ENCODE measurements at places on chromosomes 4 and X. TPM values are rescaled to one million over a fixed set of nuclear protein-coding genes. Genes with fewer than 3 reads are reported as not detected.

Gene IL1RAPL2
- not detected for total RNA-seq

DNA sequence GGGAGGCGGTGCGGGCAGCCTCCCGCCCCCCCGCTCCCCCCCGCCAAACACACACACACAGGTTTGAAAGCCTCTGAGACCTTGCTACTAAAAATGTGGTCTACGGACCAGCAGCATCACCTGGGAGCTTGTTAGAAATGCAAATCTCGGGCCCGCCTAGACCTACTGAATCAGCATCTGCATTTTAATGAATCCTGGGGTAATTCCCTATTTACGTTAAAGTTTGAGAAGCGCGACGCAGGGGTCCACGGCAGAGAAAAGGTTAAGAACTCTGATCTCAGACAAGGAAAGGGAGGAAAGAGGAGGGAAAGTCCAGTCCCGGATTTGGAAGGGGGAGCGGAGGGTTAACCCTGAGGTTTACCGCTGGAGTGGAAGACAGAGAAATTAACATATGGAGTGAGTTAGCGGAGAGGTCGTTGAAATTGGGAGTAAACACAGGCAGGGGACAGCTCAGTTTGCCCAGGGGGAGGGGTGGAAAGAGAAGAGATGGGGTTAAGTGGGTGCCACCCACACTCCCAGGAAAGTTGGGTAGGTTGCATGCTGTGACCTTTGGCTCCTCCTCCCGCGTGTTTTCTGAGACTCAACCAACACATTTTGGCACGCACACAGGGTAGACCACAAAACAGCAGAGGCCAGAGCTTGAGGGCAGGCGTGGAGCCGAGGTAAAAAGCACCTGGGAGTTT is 483.6 kb downstream of the BCOR start:
- no peak overlapping the region for H3K27ac ChIP-seq
- H3K27me3 ChIP-seq, result peaks cover 15% of the 10 kb centered on the region
- H3K36me3 ChIP-seq, result no peaks in the 10 kb centered on the region
- peak overlapping the region; percentile 54 for H3K4me3 ChIP-seq
- H3K4me1 ChIP-seq, result no peaks in the 10 kb centered on the region

DNA sequence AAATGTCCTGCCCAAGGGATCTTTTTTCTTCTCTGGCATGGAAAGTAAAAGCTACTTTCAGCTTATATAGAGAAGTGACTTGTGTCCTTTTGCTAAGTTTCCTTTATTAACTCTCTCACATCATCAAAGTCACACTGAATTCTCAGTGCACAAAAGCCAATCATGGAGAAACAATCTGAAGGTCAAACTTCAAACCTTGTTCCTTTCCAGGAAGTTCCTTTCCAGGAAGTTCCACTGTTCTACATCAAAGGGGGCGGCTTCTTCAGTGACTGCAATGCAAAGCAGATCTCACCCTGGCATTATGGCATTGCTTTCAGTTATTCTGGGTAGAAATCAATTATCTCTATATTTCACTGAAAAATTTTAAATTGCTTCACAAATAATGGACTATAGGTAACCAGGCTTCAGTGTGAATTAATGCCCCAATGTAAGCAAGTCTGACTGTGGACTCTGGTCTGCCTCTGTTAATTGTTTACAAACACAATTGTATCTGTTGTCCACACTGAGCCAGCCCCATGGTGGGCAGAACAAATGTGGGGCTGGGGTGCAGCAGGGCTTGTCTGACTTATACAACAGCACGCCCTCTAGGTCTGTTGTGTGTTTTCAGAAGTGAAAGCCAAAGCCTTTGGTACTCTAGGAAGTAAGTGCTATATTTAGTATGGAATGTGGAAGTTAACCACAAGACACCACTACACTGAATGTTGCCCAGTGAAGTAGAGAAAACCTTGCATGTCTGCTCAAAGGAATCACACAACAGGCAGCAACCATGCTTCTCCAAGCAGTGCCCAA is 98.8 kb downstream of the CDS1 start:
- no peaks in the 10 kb centered on the region for H3K27me3 ChIP-seq
- no peak for DNase-seq
- H3K4me1 ChIP-seq, result peaks cover 10% of the 10 kb centered on the region
- H3K27ac ChIP-seq, result no peak overlapping the region

Gene FAAH2
- not detected for total RNA-seq

Gene HERC3
- total RNA-seq, result 35.8 TPM

Gene CABS1
- total RNA-seq, result not detected

- no peak overlapping the region for H3K4me3 ChIP-seq
- no peaks in the 10 kb centered on the region for H3K4me1 ChIP-seq
- no peaks in the 10 kb centered on the region for H3K36me3 ChIP-seq
- no peaks in the 10 kb centered on the region for H3K27me3 ChIP-seq
These were observed 1276.1 kb downstream of the PCDH7 start for GRCh38 chr4:31995943-31996901.

Gene NAA15
- 53.7 TPM for total RNA-seq

Gene ETDB
- not detected for total RNA-seq

Gene BEND2
- not detected for total RNA-seq

DNA sequence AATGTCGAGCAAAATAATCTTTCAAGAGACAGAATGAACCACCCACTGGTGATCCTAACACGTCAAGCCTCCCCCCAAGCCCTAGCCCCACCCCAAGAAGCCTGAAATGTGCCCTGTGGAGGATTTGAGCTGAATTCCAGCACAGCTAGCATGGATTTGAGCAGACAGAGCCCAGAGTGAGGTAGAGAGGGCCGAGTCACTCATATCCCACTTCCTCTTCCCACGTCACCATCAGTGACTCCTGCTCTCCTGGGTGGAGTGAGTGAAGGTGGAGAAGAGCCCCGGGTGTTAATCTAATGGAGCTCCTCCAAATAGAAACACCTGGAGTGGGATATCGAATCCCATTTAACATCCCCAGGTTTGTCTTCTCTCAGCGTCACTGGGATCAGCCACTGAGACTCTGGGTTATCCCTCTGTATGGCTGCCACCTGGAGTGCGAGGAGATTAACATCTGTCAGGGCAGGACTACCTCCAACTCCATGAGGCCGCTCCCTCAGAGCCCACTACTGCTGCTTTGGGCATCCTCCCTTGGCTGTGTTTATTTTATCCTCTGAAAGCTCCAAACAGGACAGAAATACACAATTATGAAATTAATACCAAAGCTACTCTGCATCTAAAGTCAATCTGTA is 136.6 kb downstream of the NWD2 start:
- no peak overlapping the region for H3K27ac ChIP-seq
- no peak for DNase-seq
- no peaks in the 10 kb centered on the region for H3K4me1 ChIP-seq
- no peak overlapping the region for H3K4me3 ChIP-seq
- H3K27me3 ChIP-seq, result no peaks in the 10 kb centered on the region
- no peaks in the 10 kb centered on the region for H3K36me3 ChIP-seq

GRCh38 chrX:15643786-15644559 is 20.6 kb downstream of the CLTRN start:
- no peak for DNase-seq
- no peaks in the 10 kb centered on the region for H3K36me3 ChIP-seq
- no peaks in the 10 kb centered on the region for H3K4me1 ChIP-seq
- no peaks in the 10 kb centered on the region for H3K27me3 ChIP-seq
- H3K4me3 ChIP-seq, result no peak overlapping the region

DNA sequence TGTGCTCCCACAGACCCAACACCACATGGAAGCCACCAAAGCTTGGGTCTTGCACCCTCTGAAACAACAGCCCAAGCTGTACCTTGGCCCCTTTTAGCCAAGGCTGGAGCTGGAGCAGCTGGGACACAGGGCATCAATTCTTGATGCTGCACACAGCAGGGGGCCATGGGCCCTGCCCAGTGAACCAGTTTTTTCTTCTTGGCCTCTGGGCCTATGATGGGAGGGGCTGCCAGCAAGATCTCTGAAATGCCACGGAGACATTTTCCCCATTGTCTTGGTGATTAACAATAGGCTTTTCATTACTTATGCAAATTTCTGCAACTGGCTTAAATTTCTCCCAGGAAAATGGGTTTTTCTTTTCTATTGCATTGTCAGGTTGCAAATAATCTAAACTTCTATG is 49.0 kb downstream of the SPANXA2 start:
- no peak overlapping the region for H3K27ac ChIP-seq
- H3K36me3 ChIP-seq, result no peaks in the 10 kb centered on the region
- no peaks in the 10 kb centered on the region for H3K4me1 ChIP-seq
- H3K27me3 ChIP-seq, result no peaks in the 10 kb centered on the region

Gene VEGFC
- total RNA-seq, result 3.3 TPM

GRCh38 chrX:45083314-45083713 is 117.4 kb downstream of the DIPK2B start:
- H3K27ac ChIP-seq, result no peak overlapping the region
- DNase-seq, result no peak
- no peaks in the 10 kb centered on the region for H3K4me1 ChIP-seq
- H3K36me3 ChIP-seq, result no peaks in the 10 kb centered on the region
- H3K27me3 ChIP-seq, result no peaks in the 10 kb centered on the region
- no peak overlapping the region for H3K4me3 ChIP-seq

DNA sequence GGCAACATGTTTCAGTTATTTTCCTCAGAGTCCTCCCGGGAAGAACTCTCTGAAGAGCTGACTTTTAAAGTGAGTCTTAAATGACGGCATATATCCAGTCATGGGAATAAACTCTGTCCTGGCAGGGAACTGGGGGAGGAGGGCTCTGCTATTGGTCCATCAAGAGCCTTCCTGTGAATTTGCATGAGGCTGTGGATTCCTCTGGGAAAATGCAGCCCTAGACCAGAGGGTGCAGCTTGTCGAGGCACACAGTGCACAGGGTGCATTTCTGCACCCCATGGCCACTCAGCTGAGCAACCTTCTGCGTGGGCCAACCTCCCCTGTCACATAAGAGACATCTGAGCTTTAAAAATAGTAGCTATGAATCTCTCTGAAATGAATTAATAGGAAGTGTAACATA is 360.0 kb downstream of the GALNTL6 start:
- H3K36me3 ChIP-seq, result no peaks in the 10 kb centered on the region
- no peaks in the 10 kb centered on the region for H3K27me3 ChIP-seq
- H3K27ac ChIP-seq, result no peak overlapping the region
- no peak overlapping the region for H3K4me3 ChIP-seq

DNA sequence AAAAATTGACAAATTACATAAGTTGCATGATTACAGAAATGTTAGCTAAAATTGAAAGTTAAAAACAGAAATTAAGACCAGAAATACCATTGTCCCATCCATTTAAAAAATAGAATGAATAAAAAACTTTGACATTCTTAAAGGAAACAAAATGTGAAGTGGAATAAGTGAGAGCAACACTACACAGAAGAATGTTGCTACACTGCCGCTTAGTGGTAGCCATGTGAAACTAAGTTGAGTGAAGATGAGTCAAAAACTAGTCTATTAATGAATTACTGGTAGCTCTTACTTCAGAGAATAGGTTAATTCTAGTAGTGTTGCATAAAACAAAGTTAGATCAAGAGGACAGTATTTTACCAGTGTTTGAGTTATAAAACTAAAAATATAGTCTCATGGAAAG is 571.0 kb upstream of the KLHL4 start:
- H3K27me3 ChIP-seq, result no peaks in the 10 kb centered on the region
- H3K27ac ChIP-seq, result no peak overlapping the region
- no peak for DNase-seq
- no peaks in the 10 kb centered on the region for H3K36me3 ChIP-seq
- no peaks in the 10 kb centered on the region for H3K4me1 ChIP-seq

GRCh38 chr4:8255698-8256441 is 13.7 kb upstream of the HTRA3 start:
- H3K36me3 ChIP-seq, result no peaks in the 10 kb centered on the region
- H3K4me3 ChIP-seq, result no peak overlapping the region
- H3K27ac ChIP-seq, result no peak overlapping the region
- H3K4me1 ChIP-seq, result no peaks in the 10 kb centered on the region
- no peaks in the 10 kb centered on the region for H3K27me3 ChIP-seq

DNA sequence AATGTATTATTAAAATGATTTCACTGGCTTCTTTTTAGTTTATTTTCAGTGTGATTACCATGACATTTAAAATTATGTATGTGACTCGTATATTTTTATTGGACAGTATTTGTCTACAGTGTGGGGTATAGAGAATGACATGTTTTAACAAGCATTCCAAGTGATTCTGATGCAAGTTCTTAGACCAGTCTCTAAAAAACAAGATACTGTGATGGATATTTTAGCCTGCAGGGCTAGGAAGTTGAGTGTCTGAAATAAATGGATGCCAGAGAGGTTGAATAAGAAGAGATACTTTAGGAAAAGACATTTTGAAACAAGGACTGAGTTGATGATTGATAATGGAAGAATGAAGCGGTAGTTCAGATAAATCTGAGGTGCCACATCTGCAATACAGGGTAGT is 3.5 kb upstream of the MAD2L1 start:
- no peak overlapping the region for H3K27ac ChIP-seq
- peaks cover 36% of the 10 kb centered on the region for H3K4me1 ChIP-seq
- no peak overlapping the region for H3K4me3 ChIP-seq

Gene TCP11X2
- not detected for total RNA-seq

Gene SPP1
- total RNA-seq, result 8.0 TPM

- DNase-seq, result peak; percentile 50
- H3K36me3 ChIP-seq, result peaks cover 82% of the 10 kb centered on the region
- peaks cover 95% of the 10 kb centered on the region for H3K4me1 ChIP-seq
These were observed 21.2 kb downstream of the WDR1 start for GRCh38 chr4:10095296-10095991.

DNA sequence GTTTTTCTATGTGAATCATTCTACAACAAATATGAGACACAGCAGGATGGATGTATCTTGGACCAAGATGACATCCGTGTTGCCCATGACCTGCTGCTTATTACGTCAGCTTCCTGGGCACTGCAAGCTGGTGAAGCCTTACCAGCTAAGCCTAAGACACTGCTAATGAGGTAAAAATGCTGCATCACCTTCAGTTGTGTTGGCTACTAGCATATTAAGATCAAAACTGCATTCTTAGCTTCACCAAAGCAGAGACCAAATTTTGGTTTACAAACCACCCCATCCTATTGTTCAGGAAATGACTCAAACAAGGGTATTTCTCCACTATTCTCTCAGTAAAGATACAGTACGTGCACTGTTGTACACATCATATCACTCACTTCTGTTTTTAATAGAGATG is 50.3 kb downstream of the MAML3 start:
- no peak for DNase-seq
- H3K27ac ChIP-seq, result no peak overlapping the region
- H3K4me3 ChIP-seq, result no peak overlapping the region
- H3K27me3 ChIP-seq, result no peaks in the 10 kb centered on the region

DNA sequence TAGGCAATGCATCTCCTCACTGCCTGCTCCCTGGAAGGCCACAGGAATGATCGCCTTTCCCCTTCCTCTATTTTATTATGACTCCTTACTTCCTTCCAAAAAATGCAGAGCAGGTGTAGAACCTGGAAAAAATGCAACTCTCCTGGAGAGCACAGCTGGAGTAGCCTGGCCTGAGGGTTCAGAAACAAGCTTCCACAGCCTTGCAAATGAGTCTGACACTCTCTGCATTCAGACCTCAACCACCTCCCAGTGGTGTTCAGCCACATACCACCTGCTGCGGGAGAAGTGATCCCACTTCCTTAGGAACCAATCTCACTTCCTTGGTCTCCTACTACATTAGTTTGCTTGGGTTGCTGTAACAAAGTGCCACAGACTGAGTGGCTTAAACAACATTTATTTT is 368.1 kb upstream of the NOCT start:
- H3K27ac ChIP-seq, result no peak overlapping the region
- no peak for DNase-seq
- H3K4me3 ChIP-seq, result no peak overlapping the region
- no peaks in the 10 kb centered on the region for H3K36me3 ChIP-seq
- H3K4me1 ChIP-seq, result no peaks in the 10 kb centered on the region

- no peak overlapping the region for H3K27ac ChIP-seq
- no peak for DNase-seq
- H3K36me3 ChIP-seq, result no peaks in the 10 kb centered on the region
These were observed 309.9 kb downstream of the ARAP2 start for GRCh38 chr4:35934320-35934981.

All from psoas muscle (tissue), 8 donors.